ENCODE measurements at places on chromosomes 13 and 19. TPM values are rescaled to one million over a fixed set of nuclear protein-coding genes. Genes with fewer than 3 reads are reported as not detected.

DNA sequence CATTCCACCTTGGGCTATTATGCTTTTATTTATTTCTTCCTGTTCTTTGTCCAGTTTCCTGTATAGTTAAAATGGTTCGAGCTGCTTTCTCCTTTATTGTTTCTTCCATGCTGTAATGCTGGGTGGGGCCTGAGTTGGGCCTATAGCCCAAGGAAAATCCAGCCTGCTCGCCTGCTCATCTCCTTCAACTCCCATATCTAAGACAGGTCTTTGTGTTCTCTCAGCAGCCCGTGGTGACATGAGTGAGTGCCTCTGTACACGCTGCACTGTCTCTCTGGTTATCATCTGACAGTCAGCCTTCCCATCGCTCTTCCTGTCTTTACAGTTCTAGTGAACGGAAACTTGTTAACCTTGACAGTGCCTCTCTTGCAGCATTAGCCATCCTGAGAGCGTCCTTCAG, 221.9 kb upstream of the SLC10A2 start:
- no peak for DNase-seq

GRCh38 chr13:24196593-24197197, 36.2 kb downstream of the SPATA13 start:
- no peak for DNase-seq

GRCh38 chr13:33649212-33649878, 168.6 kb upstream of the RFC3 start:
- DNase-seq = no peak

The PLVAP gene
- 11.1 TPM for total RNA-seq

DNA sequence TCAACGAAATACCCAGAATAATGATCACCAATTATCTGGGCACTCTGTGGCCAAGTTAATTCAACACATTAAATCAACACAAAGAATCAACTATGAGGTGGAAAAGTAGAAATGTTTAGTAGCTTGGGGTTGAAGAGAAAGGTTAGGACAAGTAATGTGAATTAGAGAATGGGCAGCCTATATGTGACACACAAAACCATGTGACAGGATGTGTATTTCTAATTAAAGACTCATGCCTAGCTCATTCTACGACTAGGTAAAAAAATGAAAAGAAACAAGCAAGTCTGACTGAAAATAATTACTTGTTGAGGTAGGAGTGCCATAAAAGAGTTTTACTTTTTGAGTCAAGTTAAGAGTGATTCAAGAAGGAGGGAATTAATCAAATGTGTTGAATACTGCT, 2646.0 kb upstream of the PCDH20 start:
- no peak for DNase-seq

DNA sequence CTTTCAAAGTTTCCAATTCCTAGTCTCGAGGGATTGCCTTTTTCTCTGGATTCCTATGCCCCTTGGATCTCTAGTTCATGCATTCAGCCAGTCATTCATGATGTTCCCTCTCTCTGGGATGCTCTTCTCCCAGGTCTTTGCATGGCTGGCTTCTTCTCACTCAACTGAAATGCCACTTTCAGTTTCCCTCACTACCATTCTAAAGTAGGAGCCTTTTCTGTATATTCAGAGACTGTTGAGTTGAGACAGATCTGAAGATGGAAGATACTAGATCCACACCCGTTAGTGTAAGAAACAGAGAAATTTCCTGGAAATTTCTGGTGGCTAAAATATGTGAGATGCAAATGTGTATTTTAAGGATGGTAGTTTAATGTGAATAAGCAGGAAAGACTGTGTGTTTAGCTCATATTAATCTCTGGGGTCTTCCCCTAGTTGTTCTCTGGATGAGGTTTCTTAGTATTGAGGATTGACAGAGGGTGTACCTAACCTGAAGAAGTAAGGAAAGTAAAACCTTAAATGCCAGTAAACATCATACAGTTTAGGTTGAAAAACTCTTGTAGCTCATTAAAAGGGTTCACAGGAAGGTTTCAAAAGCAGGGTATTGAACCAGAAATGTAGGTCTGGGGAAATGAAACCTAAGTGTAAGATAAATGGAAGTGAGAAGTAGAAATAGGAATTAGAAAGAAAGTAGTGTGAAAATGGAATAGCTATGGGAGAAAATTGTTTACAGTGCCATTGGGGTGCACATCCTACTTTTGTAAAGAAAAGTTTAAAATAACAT, 331.3 kb downstream of the NDFIP2 start:
- DNase-seq = no peak

- no peak for DNase-seq
Observed at GRCh38 chr19:43956827-43957226, 5.8 kb downstream of the ZNF221 start.

The CLIP3 gene
- 24.4 TPM for total RNA-seq

The CYP4F8 gene
- not detected for total RNA-seq

DNA sequence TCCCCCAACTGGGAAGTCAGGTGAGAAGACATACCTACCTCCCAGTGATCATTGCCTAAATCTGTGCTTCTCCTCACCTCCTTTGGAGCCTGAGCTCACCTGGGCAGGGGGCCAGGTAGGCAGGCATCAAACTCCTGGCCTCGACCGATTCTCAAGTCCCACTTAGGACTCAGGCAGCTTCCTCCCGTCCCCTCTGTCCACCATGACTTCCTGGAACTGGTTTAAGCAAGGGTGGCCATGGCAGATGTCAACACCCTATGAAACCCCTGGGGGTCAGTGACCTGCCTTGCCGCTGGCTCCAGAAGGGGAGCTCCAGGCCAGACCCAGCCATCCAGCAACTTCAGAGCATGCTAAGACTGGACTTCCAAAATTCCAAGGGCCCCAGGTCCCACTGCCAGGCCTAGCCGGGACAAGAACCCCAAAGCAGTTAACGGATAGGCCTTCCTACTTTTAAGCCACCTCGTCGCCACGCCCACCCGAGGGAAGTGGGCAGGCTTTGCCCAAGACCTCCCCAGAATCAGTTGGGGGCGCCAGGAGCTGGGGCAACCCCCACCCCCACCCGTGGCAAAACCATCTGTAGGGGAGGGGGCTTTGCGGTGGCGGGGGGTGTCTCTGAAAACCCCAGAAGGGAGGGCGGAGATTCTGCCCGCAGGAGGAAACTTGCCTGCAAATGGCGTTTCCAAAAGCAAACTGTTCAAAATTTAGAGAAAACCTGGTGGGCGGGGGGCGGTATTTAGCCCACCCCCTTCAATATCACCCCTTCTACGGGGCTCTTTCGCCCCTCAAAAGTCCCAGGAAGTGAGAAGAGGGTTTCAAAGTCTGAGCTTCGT, 657 bp downstream of the PLIN3 start:
- DNase-seq = peak; percentile 55

- no peak for DNase-seq
Observed at GRCh38 chr19:30223866-30224688, 148.1 kb upstream of the ZNF536 start.

The KCNJ14 gene
- total RNA-seq = 1.4 TPM

- DNase-seq = peak; percentile 91
Observed at GRCh38 chr19:49850487-49851342, at the start of gene PTOV1. Gene PTOV1 (plus strand): TSS chr19:49851159.

- peak; percentile 76 for DNase-seq
Observed at GRCh38 chr19:18415178-18415867, 3.9 kb upstream of the SSBP4 start.

DNA sequence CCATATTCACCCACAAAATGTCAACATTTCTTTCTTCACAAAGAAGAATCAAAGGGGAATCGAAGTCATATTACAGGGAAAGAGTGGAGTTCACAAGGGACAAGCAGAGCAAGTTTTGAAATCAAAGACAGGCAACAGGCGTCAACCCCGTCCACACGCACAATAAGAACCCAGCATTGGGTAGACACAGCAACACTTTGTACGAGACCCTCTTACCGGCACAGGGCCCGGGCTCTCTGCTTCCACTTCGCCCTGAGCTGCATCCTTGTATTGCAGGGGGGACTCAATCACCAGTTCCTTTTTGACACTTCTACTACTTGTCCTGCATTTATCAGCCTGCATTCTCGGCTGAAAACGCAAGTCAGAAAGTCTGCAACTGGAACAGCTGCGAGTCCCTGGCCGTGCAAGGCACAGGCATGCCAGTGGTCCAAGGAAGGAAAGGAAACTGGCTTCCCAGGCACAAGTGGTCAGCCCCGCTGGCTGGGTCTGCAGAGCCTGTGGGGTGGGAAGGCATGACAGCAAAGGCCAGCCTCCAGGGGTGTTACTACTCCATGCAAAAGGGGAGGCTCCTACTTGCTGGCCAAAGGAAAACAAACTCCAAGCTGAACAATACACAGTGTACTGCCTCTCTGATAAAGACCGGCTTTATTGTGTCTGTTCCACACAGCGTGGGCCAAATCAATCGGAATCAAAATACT, at the start of gene DOCK9:
TSS of gene DOCK9 (minus strand) at position 497 of the 698 bp plus-strand sequence. CDS start at position 342, 155 bp downstream.
- peak; percentile 89 for DNase-seq

The PGLYRP1 gene
- total RNA-seq = not detected

- DNase-seq = no peak
Observed at GRCh38 chr13:35514801-35515502, 38.5 kb upstream of the MAB21L1 start.

The FGF22 gene
- not detected for total RNA-seq

DNA sequence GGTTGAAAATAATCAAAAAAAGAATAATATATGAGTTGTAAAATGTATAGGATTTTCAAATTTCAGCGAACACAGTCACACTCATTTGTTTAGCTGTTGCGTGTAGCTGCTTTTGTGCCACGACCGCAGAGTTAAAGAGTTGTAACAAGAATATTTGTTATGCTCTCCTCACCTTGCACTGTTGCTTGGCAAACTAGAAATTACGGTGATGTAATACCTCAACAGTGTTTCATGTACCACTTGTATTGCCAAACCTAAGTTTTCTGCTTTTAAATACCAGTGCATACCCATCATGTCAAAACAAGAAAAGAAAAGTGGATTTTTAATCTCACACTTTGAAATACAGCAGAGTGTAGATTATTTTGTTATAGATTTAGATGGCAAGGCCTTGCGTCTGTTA, 201.1 kb downstream of the NBEA start:
- no peak for DNase-seq

The ZNF556 gene
- not detected for total RNA-seq
